ENCODE measurements at places on chromosomes 5 and 9.

DNA sequence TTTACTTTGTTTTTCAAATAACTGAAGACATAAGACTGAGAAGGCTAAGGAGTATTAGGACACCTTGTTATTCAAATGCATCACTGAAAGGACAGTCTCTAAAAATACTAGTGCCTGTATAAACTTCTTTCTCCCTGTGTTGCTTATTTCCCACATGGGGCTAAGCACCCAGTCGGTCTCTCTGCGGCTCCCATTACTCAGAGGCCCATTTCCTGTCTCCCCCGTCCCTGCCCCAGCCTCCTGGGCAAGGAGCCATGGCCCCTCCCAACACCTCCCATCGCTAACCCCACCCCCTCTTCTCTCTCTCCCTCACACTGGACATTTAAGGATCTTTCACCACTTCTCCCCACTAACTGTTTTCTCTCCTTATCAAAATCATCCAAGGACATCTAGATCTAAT is 81.9 kb downstream of the EBF1 start:
- no peak for DNase-seq

GRCh38 chr5:76582230-76583162 is 40.7 kb downstream of the F2RL2 start:
- DNase-seq: no peak

DNA sequence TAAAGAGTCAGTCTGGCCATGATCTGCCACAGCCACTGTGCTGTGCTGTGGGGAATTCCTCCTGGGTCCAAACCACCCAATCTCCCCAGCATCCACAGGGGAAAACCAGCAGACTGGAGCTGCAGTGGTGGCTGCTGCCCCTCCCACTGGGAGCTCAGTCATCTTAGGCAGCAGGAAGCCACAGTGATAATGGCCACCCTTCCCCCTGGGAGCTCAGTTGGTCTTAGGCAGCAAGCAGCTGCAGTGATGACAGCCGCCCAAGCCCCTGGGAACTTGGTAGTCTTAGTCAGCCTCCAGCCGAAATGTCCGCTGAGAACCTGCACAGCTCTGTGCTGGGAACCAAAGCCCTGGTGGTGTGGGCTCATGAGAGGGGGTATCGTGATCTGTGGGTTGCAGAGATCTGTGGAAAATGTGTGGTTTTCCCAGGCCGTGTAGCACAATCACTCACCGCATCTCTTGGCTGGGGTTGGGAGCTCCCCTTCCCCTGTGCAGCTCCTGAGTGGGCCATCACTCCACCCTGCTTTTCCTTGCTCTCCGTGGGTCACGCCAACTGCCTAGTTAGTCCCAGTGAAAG is 38.4 kb upstream of the SMIM15 start:
- DNase-seq: no peak

- peak; percentile 92 for DNase-seq
Observed at GRCh38 chr5:102049517-102049916, 246.6 kb downstream of the SLCO4C1 start.

DNA sequence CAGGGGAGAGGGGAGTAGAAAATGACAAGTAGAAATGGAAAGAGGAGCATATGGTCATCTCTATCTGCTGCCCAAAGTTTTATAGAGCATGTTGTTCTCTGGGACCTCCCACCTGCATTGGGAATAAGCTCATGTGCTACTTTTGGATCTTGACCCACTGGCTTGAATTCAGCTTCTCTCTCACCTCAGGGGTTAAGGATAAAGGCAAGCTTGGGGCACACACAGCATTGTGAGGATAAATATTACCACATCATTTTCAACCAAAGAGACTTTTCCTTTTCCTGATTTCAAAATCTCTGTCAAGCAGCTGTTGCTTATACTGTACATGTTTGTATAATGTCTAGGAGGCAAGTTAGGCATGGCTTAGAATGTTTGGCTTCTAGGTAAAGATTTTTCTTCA is 16.6 kb downstream of the ATP10B start:
- DNase-seq: no peak

GRCh38 chr9:136007934-136008692 is 46.9 kb upstream of the UBAC1 start:
- no peak for DNase-seq

DNA sequence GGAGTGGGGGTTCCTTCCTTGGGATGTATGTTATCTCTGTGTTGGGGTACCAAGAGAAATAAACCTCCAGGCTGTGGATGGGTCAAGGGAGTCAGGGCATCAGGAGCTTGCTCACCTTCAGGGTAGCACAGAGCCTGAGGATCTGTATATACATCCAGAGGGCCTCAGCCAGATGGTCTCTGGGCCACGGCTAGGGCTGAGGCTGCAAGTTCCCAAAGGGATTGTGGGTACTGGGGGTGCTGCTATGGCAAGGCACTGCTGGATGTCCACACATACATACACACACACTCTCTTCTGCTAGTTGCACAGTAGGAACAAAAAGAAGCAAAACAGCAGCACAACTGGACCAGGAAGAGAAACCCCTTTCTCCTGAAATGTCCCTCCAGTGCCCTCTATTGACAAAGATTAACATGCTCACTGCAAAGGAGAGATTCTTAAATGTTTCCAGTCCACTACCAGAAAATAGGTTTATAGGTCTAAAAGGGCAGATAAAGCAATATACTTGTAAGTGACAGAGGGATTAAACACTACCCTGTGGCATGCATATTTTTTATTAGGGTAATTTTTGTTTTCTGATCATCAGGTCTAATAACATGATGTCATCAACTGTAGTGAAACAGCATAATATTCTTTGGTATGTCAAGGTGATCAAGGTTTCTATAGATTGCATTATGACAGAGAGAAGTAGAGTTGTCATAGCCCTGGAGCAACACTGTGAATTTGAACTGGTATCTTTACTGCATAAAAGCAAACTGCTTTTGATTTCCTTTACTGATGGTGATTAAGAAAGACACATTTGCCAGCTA is 56.3 kb upstream of the KCNN2 start:
- peak; percentile 73 for DNase-seq

- no peak for DNase-seq
Observed at GRCh38 chr9:107759009-107759822, 269.6 kb upstream of the KLF4 start.

- DNase-seq: no peak
Observed at GRCh38 chr5:98334946-98335345, 438.5 kb upstream of the RGMB start.

DNA sequence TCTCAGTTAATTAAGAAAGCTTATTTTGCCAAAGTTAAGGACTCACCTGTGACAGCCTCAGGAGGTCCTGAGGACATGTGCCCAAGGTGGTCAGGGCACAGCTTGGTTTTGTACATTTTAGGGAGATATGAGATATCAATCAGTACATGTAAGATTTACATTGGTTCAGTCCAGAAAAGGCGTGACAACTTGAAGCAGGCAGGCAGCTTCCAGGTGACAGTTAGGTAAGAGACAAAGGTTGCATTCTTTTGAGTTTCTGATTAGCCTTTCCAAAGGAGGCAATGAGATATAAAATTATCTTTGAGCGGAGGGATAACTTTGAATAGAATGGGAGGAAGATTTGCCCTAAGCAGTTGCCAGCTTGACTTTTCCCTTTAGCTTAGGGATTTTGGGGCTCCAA is 47.8 kb downstream of the SLC1A1 start:
- no peak for DNase-seq

- no peak for DNase-seq
Observed at GRCh38 chr9:88800329-88800682, 191.0 kb upstream of the S1PR3 start.

DNA sequence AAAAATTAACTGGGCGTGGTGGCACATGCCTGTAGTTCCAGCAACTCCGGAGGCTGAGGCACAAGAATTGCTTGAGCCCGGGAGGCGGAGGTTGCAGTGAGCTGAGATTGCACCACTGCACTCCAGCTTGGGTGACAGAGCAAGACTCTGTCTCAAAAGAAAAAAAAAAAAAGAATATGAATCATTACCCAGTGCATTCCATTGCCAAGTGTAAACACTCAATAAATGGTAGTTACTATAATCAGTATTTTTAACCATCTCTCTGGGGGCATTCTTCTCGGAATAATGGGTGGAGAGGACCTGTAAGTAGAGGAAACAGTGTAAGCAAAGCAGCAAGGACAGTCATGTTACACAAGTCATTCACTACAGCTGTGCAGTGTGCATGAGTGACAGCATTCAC is 13.8 kb upstream of the RANBP17 start:
- no peak for DNase-seq
